NCI-H1092 treated with DMSO at 0.1 percent for 48 hours (cell line): ENCODE measurements at places on chromosomes 1 and 21.

- DNase-seq: no peak
These were observed 24.2 kb downstream of the CCDC185 start for GRCh38 chr1:223417444-223417843.

GRCh38 chr1:61247051-61247825, 164.9 kb downstream of the NFIA start:
- no peak for DNase-seq

DNA sequence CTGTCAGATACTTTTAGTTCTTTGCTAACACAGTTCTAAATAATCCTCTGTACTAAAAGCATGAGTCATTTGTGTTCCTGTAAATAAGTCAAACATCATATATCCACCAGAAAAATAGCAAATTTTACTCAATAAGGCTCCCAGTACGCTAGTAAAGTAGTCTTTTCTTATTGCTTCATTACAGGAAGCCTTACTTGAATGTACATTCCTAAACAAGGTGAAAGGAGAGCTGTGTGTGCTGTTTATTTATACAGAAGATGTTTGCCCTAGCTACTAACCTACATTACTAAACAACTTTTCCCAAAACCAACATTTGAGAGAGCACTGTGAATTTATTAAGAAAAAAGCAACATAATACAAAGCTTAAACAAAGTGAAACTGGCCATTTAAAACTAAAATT, 52.0 kb downstream of the ZNHIT6 start:
- no peak for DNase-seq

GRCh38 chr1:99852648-99853047, 2.5 kb downstream of the AGL start:
- DNase-seq: no peak

GRCh38 chr1:245045087-245045881, 109.5 kb upstream of the KIF26B start:
- DNase-seq: no peak

- no peak for DNase-seq
These were observed 1527.3 kb upstream of the TPTE start for GRCh38 chr21:8993943-8994639.

GRCh38 chr1:161727256-161727924, 6.0 kb downstream of the FCRLB start:
- DNase-seq: no peak

GRCh38 chr1:24096009-24096738, 15.8 kb downstream of the MYOM3 start:
- DNase-seq: no peak

DNA sequence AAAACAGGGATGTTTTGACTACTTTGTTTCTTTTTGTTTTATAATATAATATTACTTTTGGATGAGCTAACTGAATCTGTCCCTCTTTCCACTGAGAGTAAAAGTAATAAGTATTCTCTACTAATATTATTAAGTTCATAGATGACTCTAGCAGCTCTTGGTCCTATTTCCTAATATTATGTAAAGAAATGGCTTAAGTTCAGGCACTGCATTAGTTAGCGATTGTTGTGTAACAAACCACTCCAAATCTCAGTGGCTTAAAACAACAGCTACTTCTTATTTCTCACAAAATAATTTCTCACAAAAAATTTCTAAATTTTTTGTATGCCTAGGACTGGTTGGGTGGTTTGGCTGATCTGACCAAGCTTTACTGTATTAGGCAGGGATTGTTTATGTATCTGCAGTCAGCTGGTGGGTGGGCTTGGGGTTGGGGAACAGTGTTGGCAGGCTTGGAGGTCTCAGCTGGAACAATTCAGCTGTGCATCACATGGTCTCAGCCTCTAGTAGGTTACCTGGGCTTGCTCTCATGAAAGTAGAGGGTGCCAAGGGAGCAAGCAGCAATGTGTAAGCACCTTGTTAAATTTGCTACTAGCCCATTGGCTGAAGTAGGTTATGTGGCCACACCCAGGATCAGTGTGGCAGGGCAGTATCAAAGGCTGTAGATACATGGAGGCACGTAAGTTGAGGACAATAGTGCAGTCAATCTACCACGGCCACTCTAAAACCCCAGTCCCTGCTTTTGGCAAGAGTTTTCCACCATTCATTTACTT, 8.8 kb upstream of the CCT8 start:
- DNase-seq: no peak

DNA sequence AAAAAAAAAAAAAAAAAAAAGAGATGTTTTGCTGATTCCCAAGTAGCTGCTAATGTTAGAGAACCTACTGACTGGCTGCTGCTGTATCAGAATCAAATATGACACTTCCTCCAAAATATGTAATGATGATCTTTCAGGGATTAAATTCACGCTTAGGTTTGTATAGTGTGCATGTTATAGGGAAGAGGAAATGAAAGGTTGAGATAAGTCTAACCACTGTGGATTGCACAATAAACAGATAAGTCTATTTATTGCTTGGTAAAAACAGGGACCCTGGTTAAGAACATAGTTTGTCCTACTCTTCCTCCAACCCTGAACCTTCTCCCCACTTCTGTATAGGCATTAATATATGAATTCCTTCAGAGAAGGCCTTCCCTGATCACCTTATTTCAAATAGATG, 13.2 kb downstream of the RC3H1 start:
- DNase-seq: no peak

- no peak for DNase-seq
These were observed 288.1 kb downstream of the DPYD start for GRCh38 chr1:97632776-97633175.

GRCh38 chr1:213934649-213935048, 53.1 kb upstream of the PROX1 start:
- DNase-seq: peak; percentile 94

DNA sequence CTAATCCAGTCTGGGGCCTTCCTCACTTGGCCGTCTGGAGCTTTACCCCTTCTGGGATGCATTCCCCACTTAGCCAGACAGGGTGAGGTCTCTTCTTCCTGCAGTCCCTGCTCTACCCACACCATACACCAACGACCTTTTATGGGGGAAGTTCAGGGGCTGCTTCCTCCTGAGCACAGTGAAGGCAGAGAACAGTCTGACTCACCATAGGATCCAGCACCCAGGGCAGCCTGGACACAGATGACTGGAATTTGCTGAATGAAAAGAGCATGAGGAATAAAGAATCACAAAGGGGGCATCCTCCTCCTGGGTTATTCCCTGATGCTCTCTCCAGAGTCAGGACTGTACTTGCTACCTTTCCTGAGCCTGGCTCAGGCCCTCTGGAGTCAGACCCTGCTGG, 4.6 kb upstream of the FOXE3 start:
- no peak for DNase-seq

DNA sequence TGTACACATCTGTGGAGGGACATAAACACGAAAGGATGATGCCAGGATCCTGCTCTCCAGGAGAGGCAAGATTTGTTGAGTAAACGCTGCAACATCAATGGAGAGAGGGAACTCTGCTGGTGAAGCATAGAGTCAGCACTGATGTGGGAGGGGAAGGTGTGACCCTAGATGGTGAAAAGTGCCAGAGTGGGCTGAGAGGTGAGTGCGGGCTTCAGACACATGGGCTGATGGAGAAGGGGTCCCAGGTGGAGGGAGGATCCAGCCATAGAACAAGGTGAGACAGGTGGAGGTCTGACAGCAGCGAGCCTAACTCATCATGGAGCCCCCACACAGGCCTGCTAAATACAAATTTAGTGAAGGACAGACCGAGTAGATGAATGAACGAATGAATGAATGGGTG, 9.7 kb downstream of the RD3 start:
- no peak for DNase-seq

DNA sequence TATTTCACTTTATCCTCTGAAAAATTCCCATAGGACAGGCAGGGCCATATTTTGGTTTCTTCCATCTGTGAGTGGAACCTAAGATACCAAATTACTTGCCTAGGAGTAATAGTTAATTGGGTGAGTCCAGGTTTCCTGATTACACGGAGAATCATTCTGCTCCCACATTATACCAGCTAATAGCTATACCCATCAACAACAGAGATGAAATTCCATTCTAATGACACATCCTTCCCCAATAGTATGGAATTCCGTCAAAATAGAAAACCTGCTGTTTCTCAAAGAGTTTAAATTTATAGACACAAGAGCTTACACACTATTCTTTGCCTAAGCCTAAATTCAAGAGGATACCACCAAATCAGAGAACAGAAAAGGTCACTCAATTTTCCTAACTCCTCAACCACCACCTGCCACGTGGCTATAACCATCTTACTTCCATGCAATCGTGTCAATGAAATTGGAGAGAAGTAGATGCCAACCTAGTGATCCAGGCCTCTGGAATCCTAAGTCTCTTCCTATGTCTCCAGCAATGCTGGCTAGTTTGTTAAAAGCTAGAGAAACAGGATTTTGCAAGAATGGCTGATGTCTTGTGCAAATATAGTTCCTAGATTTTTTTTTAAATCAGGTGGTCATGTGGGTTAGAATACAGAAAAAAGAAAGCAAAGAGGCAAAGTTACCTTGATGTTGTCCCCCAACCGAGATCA, 6.2 kb downstream of the PPT1 start:
- DNase-seq: no peak

GRCh38 chr1:164688791-164689190, 129.8 kb downstream of the PBX1 start:
- DNase-seq: peak; percentile 26

DNA sequence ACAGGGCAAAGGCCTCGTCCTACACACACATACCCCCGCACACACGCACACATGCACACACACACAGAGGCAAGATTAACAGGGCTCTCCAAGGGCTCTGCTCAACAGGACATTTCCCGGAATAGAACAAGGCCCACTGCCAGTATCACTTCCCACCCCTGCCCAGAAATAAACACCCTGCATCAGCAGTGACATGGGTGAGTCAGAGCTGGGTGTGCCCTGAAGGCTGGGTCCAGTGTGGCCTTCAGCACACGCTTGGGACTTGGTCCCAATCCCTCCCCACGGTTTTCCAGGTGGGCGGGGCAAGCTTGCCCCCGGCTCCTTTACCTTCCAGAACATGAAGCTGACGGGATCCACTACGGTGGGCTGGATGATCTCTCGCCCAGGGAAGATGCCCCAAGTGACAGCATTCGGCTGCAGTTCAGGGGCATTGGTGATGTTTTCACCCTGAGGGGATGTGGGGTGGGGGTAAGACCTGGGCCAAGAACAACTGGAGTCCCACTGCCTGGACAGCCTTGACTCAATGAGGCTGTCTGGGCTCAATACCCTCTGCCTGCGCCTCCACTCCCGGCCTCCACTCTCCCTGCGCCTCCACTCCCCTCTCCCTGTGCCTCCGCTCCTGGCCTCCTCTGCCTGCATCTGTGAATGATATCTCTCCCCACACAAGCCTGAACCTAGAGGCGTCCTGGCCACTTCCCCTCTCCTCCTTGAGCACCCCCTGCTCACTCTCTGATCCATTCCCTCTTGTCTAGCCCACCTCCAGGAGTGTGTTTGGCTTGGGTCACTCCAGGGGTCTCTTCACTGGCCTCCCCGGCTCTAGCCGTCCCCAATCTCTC, 14.7 kb downstream of the MTHFR start:
- no peak for DNase-seq

DNA sequence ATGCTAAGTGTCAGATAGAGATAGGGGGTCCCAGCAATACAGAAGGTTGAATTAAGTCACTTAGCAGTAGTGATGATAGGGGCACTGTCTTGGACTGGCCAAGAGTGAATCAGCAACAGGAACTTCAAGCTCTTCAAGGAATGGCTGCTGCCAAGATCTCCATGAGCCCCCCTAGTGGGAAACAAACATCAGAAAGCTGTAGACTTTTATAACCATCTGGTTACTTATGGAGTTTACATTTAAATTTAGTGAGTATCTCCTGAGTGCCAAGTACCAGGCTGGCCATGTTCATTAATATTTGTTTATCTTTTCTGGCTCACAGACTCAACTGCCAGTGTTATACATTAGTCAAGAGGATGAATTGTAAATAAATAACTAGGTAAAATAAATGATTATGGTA, 327.3 kb downstream of the TTLL7 start:
- no peak for DNase-seq

- DNase-seq: no peak
These were observed 350.6 kb upstream of the RUNX1 start for GRCh38 chr21:35399706-35400105.

- no peak for DNase-seq
These were observed 24.8 kb upstream of the RNF19B start for GRCh38 chr1:32989160-32990050.

DNA sequence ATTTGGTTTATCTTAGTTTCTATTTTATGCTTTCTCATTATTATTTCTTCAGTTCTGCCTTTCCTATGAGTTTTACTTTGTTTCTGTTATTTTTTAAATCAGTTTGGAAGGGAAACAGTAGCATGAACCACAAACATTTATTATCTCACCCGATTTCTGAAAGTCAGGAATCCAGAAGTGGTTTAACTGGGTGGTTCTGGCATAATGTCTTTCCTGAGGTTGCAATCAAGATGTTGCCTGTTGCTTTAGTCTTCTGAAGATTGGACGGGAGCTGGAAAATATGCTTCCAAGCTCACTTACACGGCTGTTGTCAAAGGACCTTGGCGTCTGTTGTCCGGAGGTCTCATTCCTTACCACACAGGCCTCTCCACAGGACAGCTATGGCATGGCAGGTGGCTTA, 50.4 kb downstream of the SNRPE start:
- DNase-seq: no peak
